GM12878 (cell line): ENCODE measurements at places on chromosomes 2 and 18. TPM values are rescaled to one million over a fixed set of nuclear protein-coding genes. Genes with fewer than 3 reads are reported as not detected.

DNA sequence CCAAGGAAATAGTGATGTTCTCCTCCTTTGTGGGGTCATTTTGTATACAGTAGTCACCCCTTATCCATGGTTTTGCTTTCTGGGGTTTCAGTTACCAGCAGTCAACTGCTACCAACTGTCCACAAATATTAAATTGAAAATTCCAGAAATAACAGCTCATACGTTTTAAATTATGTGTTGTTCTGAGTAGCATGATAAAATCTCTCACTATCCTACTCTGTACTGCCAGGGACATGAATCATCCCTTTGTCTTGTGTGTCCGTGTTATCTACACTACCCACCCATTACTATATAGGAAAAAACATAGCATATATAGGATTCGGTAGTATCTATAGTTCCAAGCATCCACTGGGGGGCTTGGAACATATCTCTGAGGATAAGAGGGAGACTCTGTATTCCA lies 120.9 kb upstream of the DCC start:
- no peak for DNase-seq

DNA sequence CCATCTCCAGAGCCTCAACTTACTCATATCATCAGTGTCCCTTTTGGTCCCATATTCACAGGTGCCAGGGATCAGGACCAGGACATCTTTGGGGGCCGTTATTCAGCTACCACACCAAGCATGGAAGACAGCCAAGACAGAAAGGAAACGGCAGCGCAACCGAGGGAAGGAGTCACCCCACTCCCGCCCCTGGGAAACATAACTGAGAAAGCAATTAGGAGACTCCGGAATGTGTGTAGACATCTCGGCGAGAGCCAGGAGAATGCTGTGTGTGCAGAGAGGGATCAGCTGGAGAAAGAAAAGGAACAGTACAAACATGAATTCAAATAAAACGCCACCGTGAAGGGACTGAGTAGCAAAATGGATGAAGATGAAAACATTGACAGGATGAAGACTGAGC lies 13.4 kb upstream of the BOK start:
- no peak for DNase-seq

DNA sequence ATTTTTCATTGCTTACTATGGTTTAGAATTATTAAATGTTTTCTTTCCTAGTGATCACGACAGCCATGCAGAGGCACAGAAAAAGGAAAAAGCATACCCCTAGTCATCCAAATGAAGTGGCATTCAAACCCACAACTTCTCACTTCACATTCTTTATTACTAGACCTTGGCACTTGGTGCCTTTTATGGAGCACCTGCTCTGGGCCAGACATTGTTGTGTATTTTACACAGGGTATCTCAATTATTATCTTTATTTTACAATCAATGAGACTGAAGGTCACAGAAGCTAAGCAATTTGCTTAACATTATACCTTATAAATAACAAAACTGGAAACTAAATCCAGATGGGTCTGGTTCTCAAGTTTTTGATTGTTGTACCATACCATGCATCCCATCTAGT lies 235.3 kb downstream of the LRATD1 start:
- no peak for DNase-seq

The CCDC74B gene
- 8.8 and 10.3 TPM in 2 replicates for polyA plus RNA-seq

The FOXI3 gene
- polyA plus RNA-seq = not detected in 2 replicates

DNA sequence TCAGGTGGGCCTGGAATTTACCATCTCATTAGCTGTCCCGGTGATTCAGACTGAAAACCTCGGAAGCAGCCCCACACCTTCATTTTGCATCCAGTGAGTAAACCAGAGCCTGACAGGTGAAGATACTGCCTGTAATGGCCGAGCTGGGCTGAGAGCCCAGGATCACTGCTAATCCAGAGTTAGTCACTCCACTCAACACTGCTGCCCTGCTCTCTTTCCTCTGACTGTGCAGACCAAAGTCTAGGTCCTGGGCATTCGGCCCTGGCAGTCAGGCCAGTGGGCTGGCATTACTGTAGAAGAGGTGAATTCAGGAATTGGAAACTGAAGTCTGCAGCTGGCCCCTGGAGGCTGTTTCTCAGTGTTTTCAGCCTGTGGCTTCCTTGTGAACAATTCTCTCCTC lies 44.3 kb downstream of the TMEM17 start:
- DNase-seq = no peak

The CCDC102B gene
- polyA plus RNA-seq = 3.1 and 3.7 TPM in 2 replicates

GRCh38 chr18:14179306-14179705 lies 47.1 kb upstream of the ZNF519 start:
- no peak for DNase-seq

DNA sequence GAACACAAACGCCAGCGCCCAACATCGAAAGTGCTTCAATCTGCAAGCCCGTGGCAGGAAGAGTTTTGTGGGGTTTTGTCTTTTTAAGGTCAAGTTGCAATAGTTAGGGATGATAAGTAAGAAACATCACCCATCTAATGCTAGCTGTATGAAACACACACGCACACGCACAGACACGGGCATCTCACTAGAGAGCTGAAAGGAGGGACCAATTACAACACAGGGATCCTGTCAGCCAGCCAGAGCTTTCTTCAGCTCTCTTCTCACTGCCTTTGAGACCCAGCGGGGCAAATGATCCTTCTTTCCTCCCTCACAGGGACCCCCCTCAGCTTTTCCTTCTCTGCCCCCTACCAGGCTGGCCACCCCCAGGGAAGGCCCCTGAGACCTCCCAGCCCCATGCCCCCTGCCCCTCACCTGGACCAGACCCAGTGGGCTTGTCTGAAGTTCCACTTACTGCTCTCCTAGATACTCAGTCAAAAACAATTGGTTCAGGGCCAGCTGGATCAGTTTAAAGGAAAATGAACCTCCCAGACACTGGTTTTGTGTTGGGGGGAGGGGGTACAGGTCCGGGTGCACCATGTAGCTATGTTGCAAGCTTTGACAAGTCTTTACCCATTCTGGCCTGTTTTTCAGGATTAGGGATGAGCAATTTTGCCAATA lies 17.9 kb downstream of the CYP26B1 start:
- no peak for DNase-seq

- no peak for DNase-seq
These were observed 3.0 kb upstream of the MBD1 start for GRCh38 chr18:50284255-50284885.

DNA sequence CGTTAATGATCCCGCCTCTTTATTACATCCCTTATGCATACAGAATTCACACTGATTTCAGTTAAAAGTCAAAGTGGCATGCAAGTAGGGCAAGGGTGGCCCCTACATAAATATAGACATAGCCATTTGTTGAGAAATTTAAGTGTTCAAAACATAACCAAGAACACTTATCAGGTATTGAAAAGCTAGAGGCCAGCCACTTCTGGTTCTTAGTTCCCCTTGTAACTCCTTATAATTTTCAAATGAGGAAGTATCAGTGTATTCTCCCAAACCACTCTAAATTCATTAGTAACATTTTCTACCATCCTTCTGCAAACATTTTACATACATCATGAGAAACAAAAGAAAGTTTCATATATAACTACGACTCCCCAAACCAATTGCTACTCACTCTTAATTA lies 5.8 kb upstream of the ARL5A start:
- DNase-seq = no peak
